ENCODE measurements at places on chromosomes 2 and 18.
A peak's percentile ranks its signal among the peaks of the same experiment; 100 is the strongest.

GRCh38 chr2:156891609-156892008, 365.9 kb upstream of the GALNT5 start:
- DNase-seq = no peak

DNA sequence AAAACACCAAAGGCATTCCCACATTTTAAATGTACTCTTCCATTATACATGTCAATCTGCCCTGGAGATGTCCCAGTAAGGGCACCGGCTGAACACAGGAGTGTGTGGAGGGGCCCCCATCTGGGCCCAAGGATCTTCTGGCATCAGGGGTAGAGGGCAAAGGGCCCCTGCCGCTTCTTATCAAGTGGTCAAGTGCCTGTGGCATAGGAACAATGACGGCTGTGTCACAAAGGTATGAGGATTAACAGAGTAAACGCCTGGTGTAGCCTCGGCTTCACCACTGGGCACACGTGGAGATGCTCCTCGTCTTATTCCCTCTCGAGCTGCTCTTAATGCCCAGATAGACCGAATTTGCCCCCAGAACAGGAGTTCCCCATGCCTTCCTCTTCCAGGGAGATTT, 169.7 kb upstream of the GLI2 start:
- DNase-seq = no peak

GRCh38 chr2:10058251-10059015, 15.1 kb downstream of the KLF11 start:
- no peak for DNase-seq

- DNase-seq = no peak
These were observed 45.6 kb downstream of the APLF start for GRCh38 chr2:68512966-68513365.

DNA sequence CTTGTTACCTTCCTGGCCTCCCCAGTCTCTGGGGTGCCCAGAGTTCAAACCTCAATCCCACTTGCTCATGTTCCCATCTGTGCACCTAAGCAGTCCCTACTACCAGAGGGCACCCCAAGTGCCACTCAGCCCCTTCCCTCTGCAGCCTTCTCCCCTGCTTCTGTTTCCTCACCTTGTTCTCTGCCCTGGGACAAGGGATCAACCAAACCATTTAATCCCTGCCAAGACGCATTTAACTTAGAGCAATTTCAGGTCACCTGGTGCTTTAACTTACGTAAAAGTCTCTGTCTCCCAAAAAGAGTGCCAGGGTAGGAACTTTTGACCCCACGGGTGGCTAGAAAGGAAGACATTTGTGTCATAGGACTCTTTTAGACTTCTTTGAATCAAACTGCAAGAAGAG, 67.2 kb downstream of the SRD5A2 start:
- no peak for DNase-seq

- no peak for DNase-seq
These were observed 146.9 kb downstream of the TDRD15 start for GRCh38 chr2:21270708-21271122.

DNA sequence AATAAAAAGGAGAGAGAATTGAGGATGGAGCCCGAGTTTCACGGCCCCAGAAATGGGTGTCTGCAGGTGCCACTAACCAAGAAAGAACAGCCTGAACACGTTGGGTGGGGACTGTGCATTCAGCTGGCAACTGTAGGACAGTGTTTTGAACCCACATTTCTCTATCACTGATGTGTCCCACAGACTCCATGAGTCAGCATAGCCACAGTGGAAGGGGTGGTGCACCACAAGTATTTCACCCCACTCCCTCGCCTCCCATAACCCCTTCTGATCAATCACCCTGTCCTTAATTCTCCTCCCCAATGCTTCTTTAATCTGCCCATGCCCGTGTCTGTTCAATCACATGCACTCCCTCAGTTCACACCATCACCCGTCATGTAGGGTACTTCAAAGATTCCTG, 291.5 kb downstream of the ZNF516 start:
- DNase-seq = no peak

GRCh38 chr2:219726916-219727315, 99.5 kb downstream of the SLC4A3 start:
- DNase-seq = no peak

GRCh38 chr2:163554864-163555263, 180.9 kb downstream of the FIGN start:
- DNase-seq = no peak

GRCh38 chr2:234275515-234275914, 221.4 kb downstream of the ARL4C start:
- DNase-seq = no peak

GRCh38 chr18:13603304-13604019, 122.9 kb downstream of the FAM210A start:
- no peak for DNase-seq

DNA sequence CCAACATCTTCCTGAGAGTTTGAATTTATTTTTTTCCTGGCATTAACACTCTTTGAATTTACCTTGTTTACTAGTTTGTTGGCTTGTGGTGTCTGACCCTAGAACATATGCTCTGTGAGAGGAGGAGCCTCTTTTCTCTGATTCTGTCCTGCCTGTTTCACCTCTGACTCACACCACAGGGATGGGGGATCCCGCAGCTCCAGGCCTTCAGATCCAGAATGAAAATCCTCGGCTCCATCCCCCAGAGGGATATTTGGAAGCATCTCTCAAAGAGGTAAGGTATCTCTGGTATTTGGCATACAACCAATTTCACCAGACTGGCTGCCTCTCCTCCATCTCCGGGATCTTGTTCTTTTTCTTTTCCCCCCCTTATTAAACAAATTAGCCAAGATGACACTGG, 104.7 kb downstream of the GPR39 start:
- no peak for DNase-seq

DNA sequence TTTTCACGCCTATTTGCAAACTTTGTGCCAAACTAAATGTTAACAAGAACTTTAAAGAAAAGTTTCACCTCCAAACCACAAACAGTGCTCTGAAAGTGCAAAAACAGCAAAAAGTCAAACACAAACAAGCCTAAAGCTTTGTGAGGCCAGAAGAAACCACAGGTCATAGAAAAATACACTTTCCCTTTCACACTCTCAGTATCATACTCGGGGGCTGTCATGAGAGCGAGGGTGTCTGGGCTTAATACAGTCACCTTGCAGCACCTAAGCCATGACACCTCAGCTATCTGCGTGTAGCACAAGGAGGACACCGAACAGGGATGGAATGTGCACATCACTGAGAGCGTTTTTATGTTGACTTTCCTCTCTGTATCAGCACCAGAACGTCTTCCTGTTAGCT, 26.6 kb upstream of the SEH1L start:
- DNase-seq = peak; percentile 12

DNA sequence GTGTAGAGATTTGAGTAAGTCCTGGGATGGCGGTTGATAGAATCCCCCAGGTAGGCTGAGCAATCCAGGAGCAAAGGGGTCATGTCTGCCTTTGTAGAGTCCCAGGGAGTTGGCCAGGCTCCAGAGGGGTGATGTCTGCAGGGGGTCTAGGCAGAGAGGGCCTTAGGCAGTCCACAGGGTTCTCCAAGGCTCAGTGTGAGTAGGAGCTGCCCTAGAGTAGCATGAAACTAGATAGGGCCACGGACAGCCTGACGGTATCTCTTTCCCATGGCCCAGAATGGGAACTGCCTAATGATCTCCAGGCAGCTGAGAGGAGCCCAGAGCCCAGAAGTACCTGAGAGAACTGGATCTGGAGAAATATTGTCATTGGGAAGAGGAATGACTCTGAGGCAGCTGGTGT, 9.0 kb upstream of the FAM136A start:
- no peak for DNase-seq

DNA sequence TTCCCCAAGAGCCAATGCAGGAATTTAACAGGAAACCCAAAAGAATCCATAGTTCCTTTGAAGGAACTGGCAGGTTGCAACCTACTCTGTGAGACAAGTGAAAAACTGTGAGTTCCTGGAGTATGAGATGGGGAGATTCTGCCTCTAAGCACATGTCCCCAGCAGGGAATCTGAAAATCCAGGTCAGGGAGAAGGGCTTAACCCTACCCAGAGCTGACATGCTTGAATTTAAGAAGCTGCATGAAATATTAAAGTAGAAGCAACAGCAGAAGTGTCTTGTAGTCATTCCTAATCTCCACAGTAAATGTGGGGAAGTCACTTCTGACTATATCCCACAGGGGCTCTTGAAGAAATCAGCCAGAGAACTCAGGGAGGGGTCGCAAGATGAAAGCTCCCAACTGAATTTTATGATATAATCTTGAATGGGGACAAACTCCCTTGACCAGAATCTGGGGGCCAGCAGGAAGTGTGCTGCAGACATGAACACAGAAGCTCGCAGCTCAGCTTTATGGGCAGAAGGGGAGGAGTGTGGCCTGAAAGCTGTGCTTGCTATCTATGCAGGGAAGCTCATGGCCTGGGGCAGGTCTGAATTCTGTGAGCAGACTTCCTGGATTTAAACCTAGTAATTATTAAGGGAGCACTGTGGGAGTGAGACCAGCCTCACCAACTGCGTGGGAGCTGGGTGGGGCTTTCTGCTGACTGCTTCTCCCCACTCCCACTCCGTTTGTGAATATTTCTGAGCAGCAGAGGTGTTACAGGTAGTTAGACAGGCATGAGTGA, 184.1 kb upstream of the KYNU start:
- no peak for DNase-seq

DNA sequence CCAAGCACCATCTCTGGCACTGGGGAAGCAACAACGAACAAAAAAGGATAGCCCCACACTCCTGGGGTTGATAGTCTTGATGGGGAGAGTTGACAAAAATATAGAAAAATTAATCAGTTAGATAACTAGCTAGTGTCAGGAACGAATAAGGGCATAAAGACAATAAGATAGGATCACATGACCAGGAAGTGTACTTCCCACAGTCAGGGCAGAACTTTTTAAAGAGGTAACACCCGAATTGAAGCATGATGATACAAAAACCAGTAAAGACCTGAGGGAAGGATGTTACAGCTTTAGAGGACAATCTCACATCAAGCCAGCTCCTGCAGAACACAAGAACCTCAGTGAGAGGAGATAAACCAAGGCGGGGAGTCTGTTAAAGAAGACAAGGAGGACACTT, 295.4 kb upstream of the CRIM1 start:
- no peak for DNase-seq

DNA sequence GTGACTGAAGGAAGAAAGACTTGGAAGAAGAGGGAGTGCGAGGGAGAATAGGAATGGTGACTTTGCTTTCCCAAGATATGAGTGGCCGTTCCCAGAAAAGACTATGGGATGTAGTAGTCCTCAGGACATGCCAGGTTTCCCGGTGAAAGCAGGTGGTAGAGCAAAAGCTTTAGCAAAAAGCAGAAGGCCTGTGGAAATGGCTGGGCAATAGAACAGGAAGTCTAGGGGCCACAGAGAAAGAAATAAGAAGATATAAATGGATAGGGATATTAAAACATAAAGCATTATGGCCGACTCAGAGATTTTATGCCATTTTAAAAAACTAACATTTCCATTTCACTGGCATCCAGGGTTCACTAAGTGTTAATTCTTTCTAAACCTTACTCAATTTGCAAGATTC, 1.2 kb upstream of the SERPINB13 start:
- no peak for DNase-seq

- peak; percentile 16 for DNase-seq
These were observed 706 bp downstream of the AGPS start for GRCh38 chr2:177393203-177393755.

GRCh38 chr2:206996556-206997065, 57.3 kb downstream of the CPO start:
- DNase-seq = no peak

GRCh38 chr18:5285326-5285725, 10.2 kb downstream of the ZBTB14 start:
- no peak for DNase-seq

DNA sequence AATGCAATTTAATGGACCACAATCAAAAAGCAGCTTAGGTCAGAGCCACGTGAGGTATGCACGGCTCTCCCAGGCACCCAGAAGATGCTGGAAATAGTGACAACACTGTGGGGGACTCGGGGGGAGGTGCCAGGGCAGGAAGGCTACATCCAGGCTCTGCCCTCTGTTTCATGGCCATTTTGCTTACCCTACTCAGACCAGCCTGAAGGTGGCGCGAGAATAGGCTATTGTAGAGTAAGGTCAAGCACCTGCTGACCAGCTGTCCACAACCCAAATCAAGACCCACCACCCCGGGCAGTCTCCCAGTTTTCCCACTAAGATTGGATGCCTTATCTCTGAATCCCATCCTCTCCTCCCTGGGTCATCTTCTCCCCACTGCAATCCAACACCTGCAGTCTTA, 115.7 kb downstream of the VIT start:
- DNase-seq = no peak

Data from central memory CD4-positive, alpha-beta T cell (primary cell).